ENCODE measurements at places on chromosomes 5 and 9.

- no peak for DNase-seq
These were observed 3.8 kb downstream of the ADAMTS13 start for GRCh38 chr9:133426011-133426410.

DNA sequence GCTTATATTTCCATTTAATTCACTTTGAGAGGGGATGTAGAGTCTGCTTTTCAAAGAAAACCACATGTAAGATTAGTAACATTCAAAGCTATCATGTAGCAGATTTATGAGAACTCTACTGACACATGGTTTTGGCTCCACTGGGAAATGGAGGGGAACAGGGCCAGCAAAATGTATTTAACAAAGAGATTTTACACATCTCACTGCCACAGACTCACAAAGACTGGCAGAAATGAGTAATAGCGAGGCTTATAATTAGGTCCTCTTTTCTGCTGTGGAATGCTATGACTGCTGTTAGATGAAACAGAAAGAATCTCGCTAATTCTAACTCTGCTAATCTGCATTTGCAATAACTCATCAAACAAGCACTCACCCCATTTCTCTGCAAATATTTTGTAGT, 4.5 kb downstream of the DAP start:
- DNase-seq = peak; percentile 21

GRCh38 chr5:107203243-107203642, 467.5 kb downstream of the EFNA5 start:
- DNase-seq = no peak

GRCh38 chr5:101838435-101838834, 457.6 kb downstream of the SLCO4C1 start:
- no peak for DNase-seq

DNA sequence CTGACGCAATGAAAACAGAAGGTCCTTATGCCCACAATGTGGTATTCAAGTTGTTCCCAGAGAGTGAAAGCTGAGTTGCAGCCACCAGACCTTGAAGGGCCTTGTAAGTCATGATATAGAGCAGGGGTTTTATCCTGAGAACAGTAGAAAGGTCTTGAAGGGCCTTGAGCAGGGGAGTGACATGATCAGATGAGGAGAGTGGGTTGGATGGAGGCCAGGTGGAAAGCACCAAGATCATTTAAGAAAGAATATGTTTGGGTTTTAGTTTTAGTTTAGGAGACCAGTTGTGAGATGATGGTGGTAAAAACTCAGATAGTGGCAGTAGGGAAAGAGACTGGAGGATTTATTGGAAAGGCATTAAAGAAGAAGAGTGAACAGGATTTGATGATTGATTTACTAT, 5.9 kb downstream of the ITGA2 start:
- DNase-seq = no peak

- no peak for DNase-seq
These were observed 19.7 kb downstream of the COL5A1 start for GRCh38 chr9:134661299-134661698.

DNA sequence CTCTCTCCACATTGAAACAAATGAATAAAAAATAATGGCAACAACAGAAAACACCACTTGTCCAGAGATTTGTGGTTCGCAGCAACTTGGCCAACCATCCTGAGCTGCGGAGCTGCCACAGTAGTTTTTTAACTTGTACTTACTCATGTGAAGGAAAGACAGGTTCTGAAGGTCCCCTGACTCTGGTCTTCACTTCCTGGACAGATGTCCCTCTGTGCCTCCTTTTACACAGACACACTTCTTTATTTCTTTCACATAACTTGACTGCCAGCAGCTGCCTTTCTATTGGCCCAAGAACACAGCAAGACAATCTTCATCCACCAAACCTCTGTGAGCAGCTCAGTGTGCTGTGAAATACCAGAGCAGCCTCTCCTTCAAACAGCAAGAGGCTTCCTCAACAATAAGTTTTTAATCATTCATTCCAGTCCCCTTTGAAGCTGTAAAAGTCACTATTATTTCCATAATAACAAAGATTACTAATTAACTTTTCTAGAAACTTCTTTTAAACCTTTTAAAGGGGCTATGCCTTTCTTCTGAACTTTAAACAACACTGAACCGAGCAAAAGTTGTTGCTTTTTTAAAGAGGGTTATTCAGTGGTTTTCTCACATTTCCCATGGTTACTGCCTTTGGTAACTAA, 198.7 kb downstream of the NR2F1-AS1 start:
- DNase-seq = no peak

DNA sequence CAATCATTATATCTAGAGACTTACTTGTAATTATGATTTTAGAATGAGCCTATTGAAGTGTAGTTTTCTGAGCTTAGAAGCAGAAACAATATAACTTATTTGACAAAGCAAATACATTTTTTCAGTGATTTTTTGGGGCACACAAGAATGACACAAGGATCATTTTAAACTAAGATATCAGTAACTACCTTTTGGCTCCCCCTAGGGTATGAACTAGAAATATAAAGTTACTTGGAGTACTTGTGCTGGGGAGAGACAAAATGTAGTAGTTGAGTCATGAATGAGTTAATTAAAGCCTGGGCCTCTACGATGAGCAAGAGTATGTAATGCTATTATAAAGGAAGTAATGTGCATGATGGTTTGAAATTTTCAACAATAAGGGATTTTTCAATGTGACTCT, 1244.1 kb upstream of the ACO1 start:
- no peak for DNase-seq

Measured in hepatic stellate cell (primary cell).